ENCODE measurements at places on chromosomes 7 and 10. TPM values are rescaled to one million over a fixed set of nuclear protein-coding genes. Genes with fewer than 3 reads are reported as not detected.
A peak's percentile ranks its signal among the peaks of the same experiment; 100 is the strongest.

DNA sequence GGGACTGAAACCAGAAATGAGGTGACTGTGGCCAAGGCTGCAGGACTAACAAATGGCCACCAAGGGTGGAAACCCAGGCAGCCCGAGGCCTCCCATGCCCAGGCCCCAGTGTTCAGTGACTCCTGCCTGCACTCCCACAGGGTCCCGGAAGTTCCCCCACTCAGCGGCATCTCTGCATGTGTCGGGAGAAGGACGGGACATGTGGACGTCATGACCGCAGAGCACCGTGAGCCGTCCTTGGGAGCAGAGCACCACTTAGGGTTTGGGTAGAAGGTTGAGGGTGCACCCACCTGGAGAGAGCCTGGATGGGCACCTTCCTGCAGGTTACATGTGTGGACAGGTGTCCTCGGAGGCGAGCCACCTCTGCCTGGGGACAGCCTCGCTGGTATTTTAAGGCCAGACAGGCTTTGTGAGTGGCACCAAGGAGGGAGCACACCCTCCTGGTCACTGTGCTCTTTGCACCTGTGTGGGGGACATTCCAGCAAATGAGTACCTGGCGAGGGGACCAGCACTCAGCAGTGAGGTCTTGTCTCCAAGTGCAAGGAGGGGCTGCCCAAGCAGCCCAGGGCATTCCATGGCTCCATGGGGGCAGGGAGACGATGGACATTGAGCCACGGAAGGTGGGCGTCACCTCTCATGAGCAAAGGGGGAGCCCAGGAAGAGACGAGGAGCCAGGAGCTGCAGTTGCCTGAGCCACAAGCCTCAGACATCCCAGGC is 95.3 kb upstream of the TCERG1L start:
- no peaks in the 10 kb centered on the region for H3K36me3 ChIP-seq
- no peak overlapping the region for H3K4me3 ChIP-seq
- no peaks in the 10 kb centered on the region for H3K4me1 ChIP-seq
- DNase-seq = peak; percentile 19
- H3K27ac ChIP-seq = no peak overlapping the region

Gene LGI1
- total RNA-seq = 0.29 TPM

- peaks cover 73% of the 10 kb centered on the region for H3K36me3 ChIP-seq
- H3K4me1 ChIP-seq = peaks cover 21% of the 10 kb centered on the region
- H3K27ac ChIP-seq = no peak overlapping the region
- H3K27me3 ChIP-seq = no peaks in the 10 kb centered on the region
- no peak overlapping the region for H3K4me3 ChIP-seq
- DNase-seq = peak; percentile 83
These were observed 154.9 kb downstream of the EGFR start for GRCh38 chr7:55173671-55174070.

Gene SLC13A4
- total RNA-seq = 0.36 TPM
